ENCODE measurements at places on chromosomes 7 and 10.

GRCh38 chr7:102284399-102284798 is 2.3 kb upstream of the SH2B2 start:
- no peak for DNase-seq

GRCh38 chr10:6136215-6137201 is 47.7 kb downstream of the RBM17 start:
- no peak for DNase-seq

DNA sequence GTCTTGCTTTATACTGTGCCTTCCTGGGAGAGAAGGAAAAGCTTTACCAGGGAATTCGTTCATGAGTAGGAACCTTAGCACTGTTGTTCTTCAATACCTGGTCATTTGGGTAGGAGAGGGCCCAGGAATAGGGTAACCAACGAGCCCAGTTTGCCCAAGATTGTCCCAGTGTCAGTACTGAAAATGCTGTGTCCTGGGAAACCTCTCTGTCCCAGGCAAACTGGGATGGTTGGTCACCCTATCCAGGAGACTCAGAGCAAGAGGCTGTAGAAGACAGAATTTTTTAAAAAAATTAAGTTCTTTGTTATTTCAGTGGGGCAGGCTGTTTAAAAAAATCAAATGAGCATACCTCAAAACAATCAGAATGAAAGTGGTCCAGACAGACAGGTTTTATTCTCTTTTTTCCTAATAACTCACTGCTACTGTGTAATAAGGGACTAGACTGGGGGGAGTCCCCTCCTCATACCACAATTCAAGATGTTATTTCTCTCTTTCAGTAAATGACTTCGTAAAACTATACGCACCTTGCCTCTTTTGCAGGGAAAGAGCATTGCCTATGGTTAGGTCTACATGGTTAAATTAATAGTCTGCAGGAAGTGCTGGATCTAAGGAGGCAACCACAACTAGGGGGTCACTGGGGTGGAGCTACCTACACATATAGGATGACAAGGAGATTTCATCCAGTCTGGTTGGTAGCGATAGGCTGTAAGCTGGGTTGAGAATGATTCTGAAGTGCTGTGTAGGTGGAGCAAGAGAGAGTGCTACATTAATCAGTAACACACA is 41.1 kb upstream of the FAM133B start:
- DNase-seq: no peak

GRCh38 chr10:6269953-6270867 is 67.5 kb downstream of the PFKFB3 start:
- peak; percentile 38 for DNase-seq

DNA sequence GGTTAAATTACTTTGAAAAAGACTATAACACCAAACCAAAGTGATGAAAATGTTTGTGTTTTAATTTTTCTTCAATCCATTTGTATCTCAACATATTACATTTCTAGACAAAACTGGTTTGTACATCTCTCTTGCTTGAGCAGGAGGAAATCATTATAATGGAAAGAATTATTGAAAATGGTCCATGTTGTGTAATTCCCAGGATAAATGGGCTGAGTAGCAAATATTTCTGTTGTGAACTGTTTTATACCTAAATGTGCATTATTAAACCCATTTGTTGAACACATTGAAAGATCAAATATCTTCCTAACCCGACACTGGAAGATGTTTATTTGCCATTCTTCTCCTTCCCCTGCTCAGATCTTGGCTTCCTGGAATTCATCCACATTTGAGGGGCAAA is 14.1 kb upstream of the CDK6 start:
- no peak for DNase-seq

GRCh38 chr7:30062587-30062986 is 34.4 kb downstream of the PLEKHA8 start:
- DNase-seq: no peak

Data from activated T-cell treated with anti-CD3 and anti-CD28 coated beads for 4 hours (primary cell).